ENCODE measurements at places on chromosomes 2 and 18.
A peak's percentile ranks its signal among the peaks of the same experiment; 100 is the strongest.

DNA sequence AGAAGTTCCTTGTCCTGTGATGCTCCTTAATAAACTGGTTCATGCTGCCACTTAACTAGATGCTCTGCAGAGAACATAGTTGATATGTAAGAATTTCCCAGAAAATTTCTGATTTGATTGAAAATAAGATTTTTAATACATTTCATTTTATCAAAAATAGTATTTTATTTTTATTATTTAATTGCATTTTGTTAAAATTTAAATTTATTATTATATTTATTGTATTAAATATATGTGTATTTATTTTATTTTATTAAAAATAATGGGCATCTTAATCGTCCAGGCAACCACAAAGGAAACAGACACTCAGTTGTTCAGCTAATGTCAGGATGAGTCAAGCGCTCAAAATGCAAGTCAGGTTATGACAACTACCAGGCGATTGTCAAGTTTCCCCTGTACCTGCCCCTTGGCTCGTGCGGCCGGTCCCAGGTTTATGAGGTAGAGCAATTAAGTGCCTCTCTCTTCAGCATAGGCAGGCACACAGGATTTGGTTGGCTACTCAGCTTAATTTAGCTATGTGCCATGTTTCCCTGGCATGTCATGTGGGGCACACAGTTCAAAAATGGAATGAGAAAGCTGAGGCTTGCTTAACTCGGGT lies 361.2 kb downstream of the RND3 start:
- no peak for DNase-seq

DNA sequence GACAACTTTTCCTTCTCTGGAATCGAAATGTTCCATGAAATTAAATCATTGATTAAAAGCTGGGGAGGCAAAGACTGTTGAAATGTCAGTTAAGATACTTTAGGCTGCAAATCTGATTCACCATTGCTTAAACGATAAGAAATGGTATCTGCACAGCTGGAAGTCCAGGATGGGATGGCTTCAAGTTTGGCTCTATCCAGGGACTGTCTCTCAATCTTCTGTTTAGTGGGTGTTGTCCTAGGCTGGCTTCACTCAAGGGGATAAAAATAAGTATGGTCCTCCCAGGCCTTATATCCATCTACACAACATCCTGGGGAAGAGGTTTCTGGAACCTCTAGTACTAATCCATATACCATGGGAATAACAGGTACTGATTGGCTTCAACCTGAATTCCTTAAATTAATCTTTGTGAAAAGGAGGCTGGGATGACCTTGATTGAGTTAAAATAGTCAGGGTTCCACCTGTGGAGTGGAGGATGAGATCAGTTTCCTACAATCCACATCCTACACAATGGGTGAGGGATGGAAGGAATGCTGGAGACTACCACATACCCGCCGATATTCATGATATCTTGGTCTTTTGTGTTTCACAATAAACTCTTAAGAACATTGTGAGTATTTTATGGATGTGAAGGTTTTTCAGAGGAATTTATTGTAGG lies 156.0 kb upstream of the L3MBTL4 start:
- no peak for DNase-seq

DNA sequence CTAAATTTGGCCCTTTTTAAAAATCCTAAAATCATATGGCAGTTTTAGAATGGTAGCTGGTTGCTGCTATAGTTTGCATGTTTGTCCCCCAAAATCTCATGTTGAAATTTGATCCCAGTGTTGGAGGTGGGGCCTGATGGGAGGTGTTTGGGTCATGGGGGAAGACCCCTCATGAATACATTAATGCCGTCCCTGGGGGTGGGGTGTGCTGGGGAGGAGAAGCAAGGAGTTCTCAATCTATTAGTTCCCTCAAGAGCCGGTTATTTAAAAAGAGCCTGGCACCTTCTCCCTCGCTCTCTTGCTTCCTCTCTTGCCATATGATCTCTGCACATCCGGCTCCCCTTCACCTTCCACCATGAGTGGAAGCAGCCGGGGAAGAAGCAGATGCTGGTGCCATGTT lies 20.8 kb downstream of the GPATCH11 start:
- DNase-seq = no peak

GRCh38 chr2:39568561-39569006 lies 97.1 kb upstream of the TMEM178A start:
- no peak for DNase-seq

- no peak for DNase-seq
Measured at GRCh38 chr2:129319422-129319717, 660.1 kb upstream of the RAB6C start.

- DNase-seq = peak; percentile 70
Measured at GRCh38 chr2:148614322-148615049, 30.1 kb upstream of the EPC2 start.

- peak; percentile 81 for DNase-seq
Measured at GRCh38 chr2:98134172-98135005, 47.4 kb downstream of the VWA3B start.

GRCh38 chr18:57803103-57803969 lies at the start of gene ATP8B1:
Gene ATP8B1, minus strand, starts transcription at chr18:57803315. Its CDS starts 71,508 bp downstream, at chr18:57731807.
- DNase-seq = peak; percentile 63

DNA sequence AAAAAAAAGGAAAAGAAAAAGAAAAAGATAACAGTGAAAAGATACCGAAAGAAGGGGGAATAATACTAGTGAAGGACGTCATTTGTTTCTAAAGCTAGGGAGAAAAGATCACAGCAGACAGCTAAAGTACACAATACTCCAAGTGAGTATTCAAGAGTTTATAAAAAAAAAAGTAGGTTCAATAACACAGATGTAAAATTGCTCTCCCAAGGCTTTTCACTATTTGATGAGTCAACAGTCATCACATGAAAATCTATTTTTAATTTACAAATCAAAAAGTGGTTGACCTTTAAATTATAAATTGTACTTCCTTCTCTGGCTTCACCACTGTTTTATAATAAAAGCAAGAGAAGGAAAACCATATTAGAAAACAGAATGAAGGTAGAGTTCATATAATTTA lies 144.0 kb downstream of the ZRANB3 start:
- DNase-seq = no peak

GRCh38 chr2:48605482-48606175 lies 12.0 kb upstream of the GTF2A1L start:
- DNase-seq = no peak

- no peak for DNase-seq
Measured at GRCh38 chr2:241680827-241681599, 5.6 kb downstream of the DTYMK start.

GRCh38 chr2:88136817-88137216 lies 9.0 kb upstream of the FABP1 start:
- DNase-seq = no peak

DNA sequence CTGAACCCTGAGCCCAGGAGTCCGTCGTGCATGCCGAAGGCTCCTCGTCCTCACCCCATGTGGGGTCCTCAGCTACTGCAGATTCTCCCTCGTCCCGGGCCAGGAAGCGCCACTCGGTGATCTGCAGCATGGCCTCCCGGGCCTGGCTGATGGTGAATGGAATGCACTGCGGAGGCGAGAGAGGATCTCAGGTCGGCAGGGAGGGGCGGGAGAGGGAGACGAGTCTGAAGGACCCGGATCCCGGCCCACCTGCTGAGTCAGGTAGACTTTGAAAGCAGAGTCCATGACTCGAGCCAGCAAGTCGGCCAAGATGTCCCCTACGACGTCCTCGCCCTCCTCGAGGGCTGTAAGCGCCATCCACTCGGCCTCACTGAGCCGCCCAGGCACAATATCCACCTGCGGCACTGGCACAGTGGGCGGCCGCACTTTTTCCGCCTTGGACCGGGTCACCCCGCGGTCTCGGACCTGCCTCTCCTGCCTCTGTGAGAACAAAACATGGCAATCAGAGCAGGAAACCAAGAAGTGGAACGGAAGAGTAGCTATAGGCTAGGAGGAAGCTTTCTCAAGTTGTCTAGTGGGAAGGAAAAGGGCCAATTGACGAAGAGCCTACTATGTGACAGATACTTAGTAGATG lies 5.5 kb downstream of the C2orf81 start:
- no peak for DNase-seq

- DNase-seq = no peak
Measured at GRCh38 chr2:43305517-43305916, 79.1 kb upstream of the ZFP36L2 start.

- no peak for DNase-seq
Measured at GRCh38 chr2:117323331-117323730, 491.2 kb upstream of the DDX18 start.

- no peak for DNase-seq
Measured at GRCh38 chr2:208392300-208392699, 14.3 kb upstream of the PTH2R start.

DNA sequence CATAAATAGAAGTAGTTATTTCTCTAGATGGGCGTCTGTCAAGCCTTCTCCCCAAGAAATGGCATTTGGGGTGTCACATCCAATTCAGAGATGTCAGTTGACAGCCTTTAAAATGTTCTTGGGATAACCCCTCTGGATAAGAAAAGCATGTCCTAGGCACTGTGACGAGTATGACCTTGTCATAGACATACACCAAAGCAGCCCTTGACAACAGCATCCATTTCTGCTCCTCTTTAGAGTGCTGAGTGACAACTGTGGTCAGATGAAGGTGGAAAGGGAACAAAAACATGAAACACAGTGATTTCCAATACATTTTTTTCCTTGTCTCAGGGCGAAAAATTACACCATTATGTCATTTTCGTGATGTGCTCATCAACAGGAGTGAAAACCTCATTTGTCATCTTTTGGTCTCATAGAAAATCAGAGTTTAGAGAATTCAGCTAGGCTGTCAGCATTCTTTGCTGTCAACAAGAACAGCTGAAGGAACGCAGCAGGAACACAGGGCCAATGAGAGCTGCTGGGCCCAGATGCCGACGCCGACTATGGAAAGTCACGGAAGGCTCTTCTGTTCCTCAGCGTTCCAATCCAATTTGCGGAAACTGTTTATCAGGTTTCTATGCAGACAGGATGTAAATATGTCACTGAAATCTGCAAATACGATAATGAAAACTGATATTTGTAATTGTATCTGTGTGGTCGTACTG lies 193.2 kb downstream of the ICOS start:
- DNase-seq = no peak

GRCh38 chr2:159211447-159212396 lies 74.8 kb downstream of the WDSUB1 start:
- no peak for DNase-seq

GRCh38 chr2:158921599-158922408 lies 46.6 kb upstream of the TANC1 start:
- no peak for DNase-seq

DNA sequence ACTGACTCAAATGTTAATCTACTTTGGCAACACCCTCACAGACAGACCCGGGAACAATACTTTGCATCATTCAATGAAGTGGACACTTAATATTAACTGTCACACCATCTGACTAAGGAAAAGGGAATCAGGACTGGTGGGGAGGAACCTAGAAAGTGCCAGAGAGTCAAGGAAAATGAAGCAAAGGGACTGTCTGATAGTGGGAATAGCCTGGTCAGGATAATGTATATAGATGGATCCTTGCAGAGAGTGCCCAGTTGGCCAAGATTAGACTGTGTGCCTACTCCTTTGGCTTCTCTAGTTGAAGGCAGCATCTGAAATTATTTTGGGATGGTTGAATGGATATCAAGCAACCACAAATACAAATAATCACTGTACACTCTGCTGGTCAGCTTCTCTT lies 45.2 kb downstream of the ARL6IP6 start:
- DNase-seq = no peak

DNA sequence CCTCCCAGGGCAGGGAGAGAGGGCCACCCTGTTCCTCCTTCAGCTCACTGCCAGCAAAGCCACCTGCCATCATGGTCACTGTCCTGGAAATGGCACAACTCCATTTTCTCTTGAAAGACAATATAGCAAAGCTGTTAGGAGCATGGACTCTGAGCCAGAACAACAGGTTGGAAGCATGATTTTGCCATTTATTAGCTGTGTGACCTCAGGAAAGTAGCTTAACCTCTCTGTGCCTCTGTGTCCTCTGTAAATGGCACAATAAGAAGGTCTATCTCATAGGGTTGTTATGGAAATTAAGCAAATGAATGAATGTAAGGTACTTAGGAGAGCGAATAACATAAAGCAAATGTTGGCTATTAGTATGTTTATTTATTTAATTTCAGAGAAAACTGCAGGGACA lies 730.4 kb upstream of the ID2 start:
- DNase-seq = no peak

- peak; percentile 52 for DNase-seq
Measured at GRCh38 chr18:6920099-6920955, 190.8 kb downstream of the ARHGAP28 start.

- DNase-seq = no peak
Measured at GRCh38 chr2:15570104-15570503, 9.0 kb upstream of the NBAS start.

DNA sequence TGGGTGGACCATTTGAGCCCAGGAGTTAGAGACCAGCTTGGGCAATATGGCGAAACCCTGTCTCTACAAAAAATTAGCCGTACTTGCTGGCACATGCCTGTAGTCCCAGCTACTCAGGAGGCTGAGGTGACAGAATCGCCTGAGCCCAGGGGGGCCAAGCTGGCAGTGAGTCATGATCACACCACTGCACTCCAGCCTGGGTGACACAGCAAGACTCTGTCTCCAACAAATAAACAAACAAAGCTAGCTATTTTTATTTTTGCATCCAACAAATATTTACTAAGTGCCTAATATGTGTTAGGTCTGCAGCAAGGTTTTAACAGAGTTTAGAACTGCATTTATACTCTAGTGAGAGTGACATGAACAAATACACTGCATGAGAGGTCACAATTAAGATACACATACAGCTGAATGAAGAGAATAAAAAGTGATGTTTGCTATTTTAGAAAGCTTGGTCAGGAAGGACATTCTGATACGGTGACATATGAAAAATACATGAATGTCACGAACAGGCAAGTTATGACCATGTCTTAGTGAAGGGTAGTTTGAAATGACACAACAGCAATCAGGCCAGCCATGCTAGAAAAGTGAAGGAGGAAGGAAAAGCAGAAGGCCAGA lies 83.2 kb upstream of the FRZB start:
- DNase-seq = no peak

GRCh38 chr18:36580266-36580665 lies 248.5 kb downstream of the TPGS2 start:
- no peak for DNase-seq
